ENCODE measurements at places on chromosomes 1 and 21.

- DNase-seq: no peak
Observed at GRCh38 chr21:38920631-38921398, 115.1 kb downstream of the ETS2 start.

- peak; percentile 66 for DNase-seq
Observed at GRCh38 chr1:185017338-185017737, 28.0 kb upstream of the RNF2 start.

DNA sequence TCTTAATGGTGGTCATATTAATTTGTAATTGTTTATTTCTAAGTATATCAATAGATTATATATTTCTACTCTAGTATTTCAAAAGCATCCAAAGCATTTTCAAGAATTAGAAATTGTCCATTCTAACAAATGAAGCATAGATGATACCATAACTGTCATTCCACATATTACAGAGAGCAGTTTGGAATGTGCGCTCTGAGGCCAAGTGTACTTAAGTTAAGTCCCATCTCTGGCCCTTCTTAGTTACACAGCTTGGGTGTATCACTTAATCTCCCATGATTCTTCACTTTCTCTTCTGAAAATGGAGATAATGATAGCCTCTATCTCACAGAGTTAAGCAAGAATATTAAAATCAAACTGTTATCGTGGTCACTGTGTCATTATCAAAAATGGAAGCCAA is 281.1 kb downstream of the MRPL39 start:
- no peak for DNase-seq

DNA sequence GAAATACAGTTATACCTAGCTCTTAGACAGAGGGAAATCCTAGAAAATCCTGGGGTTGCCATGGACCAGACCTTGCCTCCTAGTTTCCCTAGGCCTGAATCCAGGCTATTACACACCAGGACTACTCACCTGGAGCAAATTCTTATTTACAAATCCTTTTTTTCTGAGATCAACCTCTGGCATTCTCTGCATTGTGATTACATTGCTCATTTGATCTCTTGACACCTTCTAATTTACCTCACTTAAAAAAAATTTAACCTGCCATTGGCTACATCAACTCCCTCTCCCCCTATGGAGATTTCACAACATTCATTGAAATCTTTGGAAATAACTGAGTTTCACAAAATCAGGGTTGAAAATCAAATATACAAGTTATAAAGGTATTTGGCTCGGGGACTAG is 2.9 kb upstream of the C1orf105 start:
- DNase-seq: no peak

GRCh38 chr1:29964718-29965533 is 728.6 kb downstream of the PTPRU start:
- no peak for DNase-seq

- no peak for DNase-seq
Observed at GRCh38 chr1:204529371-204529895, 13.2 kb downstream of the MDM4 start.

DNA sequence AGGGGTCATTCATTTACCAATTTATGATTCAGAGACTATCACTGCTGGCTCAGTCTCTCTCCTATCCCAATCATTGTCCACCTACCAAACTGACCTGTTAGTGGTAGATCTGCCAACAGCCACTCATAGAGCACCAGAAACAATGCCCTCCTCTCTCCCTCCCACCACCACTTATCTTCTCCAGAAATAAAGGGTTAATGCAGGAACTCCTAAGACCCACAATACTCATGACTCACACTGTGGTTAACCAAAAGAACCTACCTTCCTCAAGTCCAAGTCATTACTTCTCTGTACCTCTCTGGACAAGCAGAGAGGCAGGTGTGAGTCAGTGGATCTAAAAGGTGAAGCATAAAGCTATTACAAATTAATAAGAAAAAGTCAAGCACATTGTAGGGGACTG is 40.9 kb upstream of the CAMK1G start:
- DNase-seq: no peak

DNA sequence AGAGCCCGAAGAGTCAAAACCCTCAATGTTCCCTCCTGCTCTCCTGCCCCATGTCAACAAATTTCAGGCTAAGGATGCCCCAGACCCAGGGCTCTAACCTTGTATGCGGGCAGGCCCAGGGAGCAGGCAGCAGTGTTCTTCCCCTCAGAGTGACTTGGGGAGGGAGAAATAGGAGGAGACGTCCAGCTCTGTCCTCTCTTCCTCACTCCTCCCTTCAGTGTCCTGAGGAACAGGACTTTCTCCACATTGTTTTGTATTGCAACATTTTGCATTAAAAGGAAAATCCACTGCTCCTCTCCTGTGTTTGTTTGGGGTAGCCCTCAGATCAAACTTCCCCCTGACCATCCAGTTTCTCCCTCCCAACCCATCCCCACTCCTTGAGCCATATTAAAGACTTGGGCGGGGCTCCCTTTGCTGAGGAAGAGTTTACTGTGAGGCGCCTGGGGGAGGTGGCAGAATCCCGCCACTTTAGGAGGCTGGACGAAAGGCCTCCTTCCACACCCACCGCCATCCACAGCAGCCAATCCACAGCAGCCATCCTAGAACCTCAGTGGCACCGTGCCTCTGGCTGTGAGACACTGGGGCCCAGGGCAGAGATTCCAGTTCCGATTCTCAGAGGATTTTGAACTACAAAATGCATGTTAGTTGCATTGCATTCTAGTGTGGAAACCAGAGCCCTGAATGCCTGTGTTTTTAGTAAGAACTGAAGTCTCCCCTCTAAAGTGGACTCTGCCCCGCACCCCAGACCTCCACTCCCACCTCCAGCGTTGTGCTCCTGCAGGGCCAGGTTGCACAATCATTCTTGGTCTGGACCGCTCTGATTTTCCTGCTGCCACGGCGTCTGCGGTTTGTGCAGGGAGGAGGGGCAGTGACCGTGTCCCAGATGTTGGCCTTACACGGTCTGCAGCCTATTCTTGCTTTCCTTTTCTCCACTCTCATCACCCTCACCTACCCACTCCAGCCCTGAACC is 3.0 kb downstream of the OLFML3 start:
- DNase-seq: peak; percentile 44

DNA sequence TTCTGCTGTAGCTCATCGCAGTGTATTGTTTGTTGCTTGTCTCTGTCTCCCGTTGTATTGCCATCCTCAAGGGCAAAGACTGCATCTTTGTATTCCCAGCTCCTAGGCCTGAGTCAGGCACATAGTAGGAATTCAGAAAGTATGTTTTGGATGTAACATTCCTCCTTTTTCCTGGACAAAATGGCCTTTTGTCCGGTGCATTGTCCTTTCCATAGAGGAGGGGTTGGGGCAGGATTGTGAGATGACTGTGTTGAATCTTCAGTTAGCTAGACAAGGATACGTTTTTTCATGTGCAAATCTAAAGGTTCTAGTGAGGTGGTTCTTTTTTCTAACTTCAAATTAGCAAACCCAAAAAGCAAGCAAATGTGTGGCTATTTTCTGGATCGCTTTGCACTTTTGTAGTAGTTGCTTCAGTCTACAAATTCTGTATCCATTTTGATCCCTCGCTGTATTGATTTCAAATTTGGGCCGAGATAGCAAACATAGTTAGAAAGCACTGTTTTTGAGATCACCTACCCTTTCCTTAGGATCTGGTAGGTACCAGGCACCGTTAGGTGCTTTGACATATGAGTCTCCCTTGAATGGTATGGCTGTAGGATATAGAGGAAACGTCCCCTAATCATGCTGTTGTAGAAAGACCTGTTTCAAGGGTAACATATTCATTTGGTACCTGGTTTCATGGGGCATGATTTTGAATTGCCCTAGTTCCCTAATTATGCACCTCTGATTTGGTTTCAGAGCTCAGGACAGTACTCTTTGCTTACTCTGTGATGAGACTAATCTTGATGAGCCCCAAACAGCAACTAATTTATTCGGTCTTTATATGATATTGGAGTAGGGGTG is 1.2 kb downstream of the PPP1R8 start:
- no peak for DNase-seq

DNA sequence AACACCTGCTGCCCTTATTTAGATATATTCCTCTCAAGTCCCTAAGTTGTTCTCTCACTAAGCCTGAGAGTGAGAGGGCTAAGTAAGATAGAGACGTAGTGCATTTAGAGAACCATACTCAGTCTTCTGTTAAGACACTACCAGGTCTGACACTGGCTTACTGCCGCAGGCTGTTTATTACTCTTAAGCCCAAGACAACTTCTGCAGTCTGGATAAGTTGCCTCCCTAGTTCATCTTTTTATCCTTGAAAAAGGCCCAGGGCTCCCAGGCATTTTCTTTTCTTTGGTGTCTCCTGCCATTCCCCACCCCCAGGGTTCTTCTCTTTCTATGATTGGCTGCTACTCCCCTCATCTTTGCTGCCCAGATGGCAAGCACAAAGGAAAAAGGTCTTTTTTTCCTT is 38.7 kb downstream of the CACHD1 start:
- DNase-seq: no peak

Measured in suppressor macrophage (primary cell).